ENCODE measurements at places on chromosomes 13 and 19.
A peak's percentile ranks its signal among the peaks of the same experiment; 100 is the strongest.

GRCh38 chr19:34172661-34173192 is 423 bp downstream of the LSM14A start:
- no peak for DNase-seq

GRCh38 chr13:93318534-93319254 is 92.1 kb downstream of the GPC6 start:
- no peak for DNase-seq

DNA sequence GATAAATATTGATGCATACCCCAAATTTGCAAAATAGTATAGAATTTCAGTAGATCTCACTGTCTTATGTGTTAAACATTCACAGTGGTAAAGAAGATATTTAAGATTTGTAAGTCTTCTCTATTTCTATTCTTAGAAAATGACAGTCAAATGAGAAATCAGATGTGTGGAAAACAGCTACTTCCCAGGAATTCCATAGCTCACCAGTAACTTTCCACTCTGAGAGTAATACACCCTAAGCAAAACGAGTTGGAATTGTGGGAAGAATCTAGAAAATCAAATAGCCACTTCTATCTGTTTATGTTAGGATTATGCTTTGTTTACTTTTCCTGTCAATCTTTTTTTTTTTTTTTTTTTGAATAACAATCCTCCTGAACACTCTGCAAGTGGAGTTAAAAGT is 69.1 kb downstream of the FLT1 start:
- no peak for DNase-seq

GRCh38 chr19:47428177-47428894 is 9.0 kb upstream of the MEIS3 start:
- peak; percentile 92 for DNase-seq

- DNase-seq: no peak
These were observed 277.5 kb upstream of the SGCG start for GRCh38 chr13:22903301-22903700.

Measured in LoVo (cell line).